Cerebellar nuclear complex (tissue), 1 donor: ENCODE measurements at places on chromosomes 1 and 21.

- DNase-seq, result no peak
These were observed 155.0 kb upstream of the BEND5 start for GRCh38 chr1:48931506-48932192.

DNA sequence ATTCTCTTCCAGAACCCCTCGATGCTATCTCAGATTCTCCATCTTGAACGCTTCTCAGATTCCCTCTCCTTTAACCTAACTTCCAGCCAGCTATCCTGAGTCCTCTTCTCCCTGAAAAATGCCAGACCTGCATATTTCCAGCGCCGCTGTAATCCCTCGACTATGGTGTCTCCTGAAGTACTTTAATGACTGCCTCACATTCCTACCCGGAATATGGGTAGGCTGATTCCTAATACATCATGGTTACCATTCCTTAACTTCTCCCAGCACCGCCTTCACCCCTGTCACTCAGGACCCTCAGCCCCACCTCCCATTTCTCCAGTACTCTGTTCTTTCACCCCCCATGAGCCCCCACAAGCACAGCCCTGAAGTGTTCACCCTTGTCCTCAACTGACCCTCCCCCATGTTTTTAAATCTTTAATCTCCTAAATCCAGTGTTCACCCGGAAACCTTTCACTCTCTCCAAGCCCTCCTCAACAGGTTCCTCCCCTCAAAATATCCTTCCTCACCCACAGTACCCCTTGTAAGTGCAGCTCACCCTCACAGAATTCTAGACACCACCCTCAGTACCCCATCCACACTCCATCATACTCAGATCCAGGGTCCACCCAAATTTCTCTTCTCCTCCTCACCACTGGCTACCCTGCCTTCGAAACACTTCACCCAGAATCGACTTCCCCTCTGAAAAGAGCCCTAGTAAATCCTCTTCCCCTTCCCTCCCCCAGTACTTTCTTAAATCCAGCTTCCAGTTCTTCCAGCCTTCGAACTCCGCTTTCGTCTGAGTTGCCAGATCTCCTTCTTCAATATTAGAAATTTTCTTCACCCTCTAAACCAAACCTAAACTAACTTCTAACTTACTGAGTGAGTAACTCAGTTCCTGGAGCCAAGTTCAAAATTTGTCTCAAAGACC is 922 bp downstream of the CPT2 start:
- no peak for DNase-seq

DNA sequence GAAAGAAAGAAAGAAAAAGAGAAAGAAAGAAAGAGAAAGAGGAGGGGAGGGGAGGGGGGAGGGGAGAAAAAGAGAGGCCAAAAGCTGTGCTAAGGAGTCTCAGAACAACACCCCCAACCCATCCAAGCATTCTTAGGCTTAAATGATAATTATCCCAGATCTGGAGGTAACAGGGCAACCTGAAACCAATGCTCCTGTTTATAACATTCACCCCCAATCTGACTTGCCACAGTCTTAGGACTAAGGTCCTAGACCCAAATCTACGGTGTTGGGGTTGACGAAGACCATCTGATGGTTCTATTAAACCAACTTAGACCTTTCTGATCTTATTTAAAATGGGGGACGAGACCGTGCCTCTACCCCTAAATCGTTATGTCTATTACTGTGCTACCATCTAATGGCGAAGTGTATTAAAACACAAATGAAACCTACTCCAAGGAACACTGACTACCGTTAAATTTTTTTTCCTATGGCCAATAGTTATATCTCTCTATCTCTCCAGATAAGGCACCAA is 119.3 kb upstream of the CDC42BPA start:
- DNase-seq, result no peak

DNA sequence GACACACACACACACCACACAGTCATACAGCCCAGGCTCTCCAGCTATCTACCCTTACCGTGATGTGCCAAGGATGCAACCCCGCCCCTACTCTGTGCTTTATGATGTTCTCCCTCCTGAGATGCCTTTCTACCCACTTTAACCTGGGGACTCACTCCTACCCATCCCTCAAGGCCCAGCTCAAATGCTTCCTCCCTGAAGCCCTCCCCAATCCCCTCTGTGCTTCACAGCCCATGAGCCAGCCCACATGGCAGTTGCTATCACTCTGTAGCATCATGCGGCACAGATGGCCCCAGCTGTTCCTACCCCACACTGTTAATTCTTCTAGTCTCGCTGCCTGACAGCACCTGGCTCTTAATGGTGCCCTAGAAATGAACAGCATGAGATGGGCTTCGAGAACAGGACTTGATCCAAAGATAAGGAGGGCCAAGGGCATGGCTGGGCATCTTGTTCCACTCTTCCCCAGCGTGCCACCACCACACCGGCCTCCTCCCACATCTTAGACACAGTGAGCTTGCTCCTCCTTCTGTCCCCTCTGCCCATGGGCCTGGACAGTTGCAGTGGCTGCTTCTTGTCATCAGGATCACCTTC is 109.8 kb downstream of the GLIS1 start:
- DNase-seq, result no peak

DNA sequence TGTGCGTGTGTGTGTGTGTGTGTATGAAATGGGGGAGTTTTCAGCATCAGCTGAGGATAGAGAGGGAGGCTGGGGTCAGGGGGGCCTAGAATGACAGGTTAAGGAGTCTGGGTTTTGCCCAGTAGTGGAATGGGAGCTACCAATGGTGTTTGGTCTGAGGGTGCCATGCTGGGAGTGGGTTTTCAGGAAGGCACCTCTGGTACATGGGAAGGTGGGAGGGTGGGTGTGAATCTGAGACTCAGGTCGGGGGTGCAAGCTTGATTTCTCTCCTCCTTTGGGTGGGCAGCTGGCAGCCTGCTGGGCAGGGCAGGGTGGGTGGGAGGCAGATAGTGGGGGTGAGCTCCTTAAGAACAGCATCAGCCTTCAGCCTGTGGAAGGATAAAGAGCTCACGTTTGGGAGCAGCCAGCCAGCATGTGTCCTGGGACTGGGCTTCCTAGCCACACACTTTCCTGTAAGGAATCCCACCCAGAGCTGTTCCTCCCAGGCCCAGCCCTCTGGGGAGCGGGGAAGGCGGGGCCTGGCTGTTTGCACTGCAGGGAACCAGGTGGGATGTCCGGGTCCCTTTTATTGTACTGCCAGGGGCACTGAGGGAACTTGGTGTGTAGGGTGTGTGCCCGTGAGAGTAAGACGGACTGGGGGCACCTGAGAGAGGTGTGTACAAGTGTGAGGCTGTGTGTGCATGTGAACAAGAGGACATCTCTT is 152.8 kb downstream of the FOXD2 start:
- no peak for DNase-seq

DNA sequence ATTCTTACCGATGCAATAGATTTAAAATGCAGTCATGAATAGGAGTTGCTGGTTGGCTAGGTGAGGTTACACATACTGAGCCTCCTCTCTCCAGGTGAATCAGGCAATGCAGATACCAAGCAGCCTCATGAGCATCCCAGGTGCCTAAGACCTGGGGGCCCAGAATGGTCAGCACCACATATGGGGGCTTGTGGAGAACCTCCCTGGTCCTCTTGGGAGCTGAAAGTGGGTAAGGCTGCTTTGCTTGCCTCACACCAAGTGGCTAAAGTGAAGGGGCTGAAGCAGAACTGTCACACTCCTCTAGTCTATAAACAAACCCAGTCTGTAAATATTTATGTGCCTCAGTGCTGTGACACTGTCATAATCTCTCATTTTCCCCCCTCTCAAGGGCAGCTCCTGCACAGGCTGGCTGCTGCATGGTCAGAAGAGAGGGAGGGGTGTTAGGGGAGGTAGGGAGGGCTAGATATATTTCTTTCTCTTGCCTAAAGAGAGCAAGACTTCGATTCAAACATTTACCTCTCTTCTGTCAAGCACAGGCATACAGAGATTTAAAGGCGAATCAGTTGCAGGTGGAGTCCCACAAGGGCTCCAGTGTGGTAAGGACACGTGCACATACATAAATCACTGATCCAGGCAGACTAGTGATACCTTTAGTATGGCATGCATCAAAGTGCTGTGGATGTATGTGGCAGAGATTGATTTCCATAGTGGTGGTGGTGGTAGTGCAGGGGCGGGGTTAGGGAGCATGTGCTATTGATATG is 157.9 kb upstream of the TNR start:
- DNase-seq, result no peak

DNA sequence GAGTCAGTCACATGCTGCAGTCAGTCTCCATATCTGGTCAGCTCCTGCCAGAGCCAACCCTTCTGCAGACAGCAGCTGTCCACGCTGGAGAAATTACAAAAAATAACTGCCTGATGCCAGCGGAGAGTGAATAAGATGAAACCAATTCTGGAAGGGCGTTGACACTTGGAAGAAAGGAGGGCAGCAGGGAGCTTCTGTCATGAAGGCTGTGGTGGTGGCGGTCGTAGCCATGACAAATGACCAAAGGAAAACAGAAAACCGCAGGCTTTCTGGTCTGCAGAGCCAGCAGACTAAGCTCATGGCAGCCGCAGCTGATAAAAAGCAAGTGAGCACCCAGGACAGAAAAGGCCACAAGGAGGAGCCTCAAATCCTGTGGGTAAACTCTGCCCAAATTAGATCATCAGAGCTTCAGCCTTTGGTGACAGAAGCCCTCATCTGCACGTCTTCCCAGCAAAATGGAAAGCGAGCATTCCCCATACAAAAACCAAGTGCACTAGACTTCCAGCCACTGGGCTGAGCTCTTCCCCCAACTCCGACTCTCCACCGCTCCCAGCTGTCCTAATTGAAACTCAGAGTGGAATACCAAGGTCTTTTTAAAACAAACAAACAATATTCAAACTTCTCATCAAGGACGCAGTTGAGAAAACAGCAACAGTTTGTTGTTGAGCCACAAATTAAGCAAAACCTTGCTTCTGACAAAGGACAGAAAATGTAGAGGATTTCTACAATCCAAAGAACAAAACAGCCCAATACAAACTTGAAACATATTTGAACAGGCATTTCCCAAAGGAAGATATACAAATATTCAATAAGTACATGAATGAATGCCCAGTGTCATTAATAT is 28.7 kb downstream of the RSPH1 start:
- DNase-seq, result no peak

GRCh38 chr1:98903726-98904125 is 100.9 kb downstream of the PLPPR5 start:
- DNase-seq, result no peak

- no peak for DNase-seq
These were observed 98.8 kb downstream of the RASAL2 start for GRCh38 chr1:178192686-178193085.

DNA sequence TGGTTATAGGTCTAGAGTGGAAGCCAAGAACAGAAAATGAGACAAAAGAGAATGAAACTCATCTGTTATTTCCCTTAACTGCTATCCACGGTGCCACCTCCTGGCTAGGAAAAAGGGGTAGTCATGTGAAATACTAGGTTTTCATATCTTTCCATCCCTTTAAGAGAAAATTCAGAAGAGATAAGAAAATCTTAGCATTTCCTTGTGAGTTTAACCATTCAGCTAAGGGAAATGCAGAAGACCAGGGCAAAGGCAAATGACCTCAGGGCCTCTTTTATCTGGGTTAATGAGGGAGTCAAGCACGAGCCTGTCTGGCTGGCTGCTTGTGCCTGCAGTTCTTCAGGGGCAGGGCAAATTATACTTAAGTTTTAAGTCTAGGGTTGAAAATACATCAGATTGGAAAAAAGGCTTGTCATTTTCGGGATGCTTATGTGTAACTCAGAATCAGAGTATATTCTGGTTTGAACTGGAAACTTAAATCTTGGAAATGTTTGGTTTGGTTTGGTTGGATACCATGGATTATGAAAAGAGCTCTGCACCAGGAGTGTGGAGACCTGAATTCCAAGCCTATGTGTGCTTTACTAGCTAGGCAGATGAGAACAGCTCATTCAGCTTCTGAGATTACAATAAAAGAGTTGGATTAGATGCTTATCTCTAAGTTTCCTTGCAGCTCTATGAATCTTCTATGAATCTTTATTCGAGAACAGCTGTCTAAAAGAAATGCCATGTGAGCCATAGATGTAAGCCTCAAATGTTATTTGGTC is 19.9 kb downstream of the NIBAN1 start:
- DNase-seq, result no peak

DNA sequence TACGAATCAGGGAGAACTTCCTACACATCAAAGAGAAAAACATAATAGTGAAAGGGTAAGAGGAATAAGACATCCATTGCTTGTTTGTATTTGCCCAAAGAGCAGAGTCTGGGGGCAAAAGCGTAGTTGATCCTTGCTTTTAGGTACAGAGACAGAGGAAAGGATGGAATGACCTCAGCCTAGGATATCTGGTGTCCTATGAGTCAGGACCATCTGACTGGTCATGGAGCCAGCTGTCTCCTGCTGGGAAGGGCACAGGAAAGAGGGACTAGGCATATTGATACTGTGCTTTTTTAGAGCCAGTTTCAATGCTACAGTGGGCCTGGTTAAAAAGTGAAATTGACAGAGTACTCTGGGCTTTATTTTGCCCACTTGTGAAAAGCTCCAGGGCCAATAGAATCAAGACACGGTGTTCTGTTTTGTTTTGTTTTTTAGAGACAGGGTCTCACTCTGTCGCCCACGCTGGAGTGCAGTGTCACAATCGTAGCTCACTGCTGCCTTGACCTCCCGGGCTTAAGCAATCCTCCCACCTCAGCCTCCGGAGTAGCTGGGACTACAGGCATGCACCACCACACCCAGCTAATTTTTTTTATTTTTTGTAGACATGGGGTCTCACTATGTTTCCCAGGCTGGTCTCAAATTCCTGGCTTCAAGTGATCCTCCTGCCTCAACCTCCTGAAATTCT is 3.2 kb downstream of the PLEKHO1 start:
- DNase-seq, result no peak

DNA sequence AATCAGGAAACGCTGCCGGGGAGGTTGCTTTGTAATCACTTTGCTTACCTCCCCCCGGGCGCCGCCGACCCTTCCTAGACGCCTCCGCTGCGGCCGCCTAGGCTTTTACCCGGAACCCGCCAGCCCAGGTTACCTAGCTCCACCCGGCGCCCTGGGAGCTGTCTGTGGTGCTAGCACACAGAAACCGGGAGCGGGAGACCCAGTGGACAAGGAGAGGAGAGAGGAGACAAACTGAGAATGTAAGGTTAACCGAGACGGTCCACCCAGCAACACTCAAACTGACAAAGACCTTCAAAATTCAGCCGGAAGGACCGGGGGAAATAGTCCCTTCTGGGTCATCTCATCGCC is 9.8 kb downstream of the BARHL2 start:
- no peak for DNase-seq

DNA sequence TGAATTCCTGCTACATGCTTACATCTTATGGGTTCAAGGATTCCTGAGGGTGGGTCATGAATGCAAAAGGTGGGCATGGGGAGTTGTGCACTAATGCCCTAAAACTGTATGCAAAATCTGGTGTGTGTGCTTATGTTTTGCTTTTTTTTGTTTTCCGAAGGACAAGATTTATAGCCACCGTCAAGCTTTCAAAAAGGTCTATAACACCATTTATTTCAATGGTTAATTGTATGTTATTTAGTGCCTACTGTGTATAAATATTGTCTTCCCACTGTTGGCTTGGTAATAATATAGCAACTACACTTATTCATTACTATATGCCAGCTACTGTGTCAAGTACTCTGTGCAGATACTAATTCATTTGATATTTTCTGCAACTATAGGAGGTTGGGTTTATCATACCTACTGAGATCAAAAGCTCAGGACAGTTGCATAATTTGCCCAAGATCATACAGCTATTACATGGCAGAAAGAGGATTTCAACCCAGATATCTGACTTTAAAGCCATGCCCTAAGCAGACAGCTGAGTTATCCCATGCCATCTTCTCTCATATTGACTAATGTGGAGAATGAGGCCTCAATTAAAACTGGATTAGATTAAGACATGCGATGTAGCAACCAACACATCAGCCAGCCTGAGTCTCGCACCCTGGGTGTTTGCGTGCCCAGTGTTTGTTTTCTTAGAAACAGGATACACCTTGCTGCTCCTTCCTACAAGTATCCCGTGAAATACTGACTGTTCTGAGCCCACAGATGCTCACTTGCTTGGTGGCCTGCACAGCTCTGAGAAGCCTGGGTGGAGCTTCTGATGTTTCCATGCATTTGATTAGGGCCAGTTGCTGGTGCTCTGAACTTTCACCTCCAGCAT is 34.6 kb downstream of the GADD45A start:
- DNase-seq, result no peak
